ENCODE measurements at places on chromosomes 13 and 19. TPM values are rescaled to one million over a fixed set of nuclear protein-coding genes. Genes with fewer than 3 reads are reported as not detected.

ZNF571 gene
- 3.8 TPM for total RNA-seq

HSH2D gene
- total RNA-seq: 0.16 TPM

CCDC8 gene
- 30.8 TPM for total RNA-seq

WDR88 gene
- not detected for total RNA-seq

PLIN4 gene
- total RNA-seq: 162 TPM

OR1I1 gene
- total RNA-seq: not detected

RDH8 gene
- not detected for total RNA-seq

CPB2 gene
- not detected for total RNA-seq

- no peak for DNase-seq
Observed at GRCh38 chr13:43269037-43269481, 245.7 kb downstream of the DNAJC15 start.

GRCh38 chr19:4376991-4377781 lies 23.2 kb downstream of the SH3GL1 start:
- no peak for DNase-seq

DNA sequence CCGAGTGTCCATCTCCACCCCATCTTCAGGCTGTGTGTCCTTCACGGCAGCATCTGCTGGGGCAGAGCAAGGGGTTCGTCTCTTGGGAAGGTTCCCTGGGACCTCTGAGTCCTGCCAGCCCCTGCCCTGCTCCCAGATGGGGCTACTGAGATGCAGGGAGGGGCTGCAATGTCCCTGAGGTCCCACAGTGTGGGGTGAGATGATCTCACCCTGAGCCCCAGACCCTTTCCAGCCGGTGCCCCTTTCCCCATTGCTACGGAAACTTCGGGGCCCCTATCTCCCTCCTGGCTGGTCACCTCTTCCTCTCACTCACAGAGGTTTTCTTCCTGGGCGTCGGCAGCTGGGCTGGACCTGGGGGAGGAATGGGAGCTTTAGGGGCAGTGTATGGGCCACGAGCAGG lies 5.0 kb downstream of the LILRB2 start:
- DNase-seq: no peak

- DNase-seq: peak; percentile 35
Observed at GRCh38 chr13:46668302-46668720, 115.3 kb downstream of the LRCH1 start.

GRCh38 chr19:32870981-32871451 lies 1.4 kb upstream of the SLC7A9 start:
- DNase-seq: no peak

GRCh38 chr13:94542917-94543316 lies 53.0 kb downstream of the TGDS start:
- no peak for DNase-seq

- DNase-seq: no peak
Observed at GRCh38 chr13:22828081-22828480, 352.7 kb upstream of the SGCG start.

DNA sequence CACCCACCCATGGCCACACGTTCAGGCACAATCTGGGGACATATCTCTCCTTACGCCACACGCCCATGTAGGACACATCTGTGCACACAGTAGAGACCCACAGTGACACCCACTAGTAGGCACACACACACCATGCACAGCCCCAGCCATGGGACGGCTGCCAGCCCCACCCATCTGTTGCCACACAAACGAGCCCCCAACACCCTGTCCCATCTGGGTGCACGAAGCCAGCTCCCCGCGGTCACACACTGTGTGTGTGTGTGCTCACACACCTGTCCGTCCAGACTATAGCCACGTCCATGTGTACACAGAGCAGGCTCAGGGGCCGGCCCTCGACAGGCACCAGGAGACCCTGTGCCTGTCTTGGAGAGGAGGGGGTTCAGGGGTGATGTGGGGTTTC lies 10.6 kb downstream of the ERFL start:
- DNase-seq: no peak

GRCh38 chr19:55178781-55179599 lies 1.1 kb downstream of the SYT5 start:
- peak; percentile 46 for DNase-seq

DNA sequence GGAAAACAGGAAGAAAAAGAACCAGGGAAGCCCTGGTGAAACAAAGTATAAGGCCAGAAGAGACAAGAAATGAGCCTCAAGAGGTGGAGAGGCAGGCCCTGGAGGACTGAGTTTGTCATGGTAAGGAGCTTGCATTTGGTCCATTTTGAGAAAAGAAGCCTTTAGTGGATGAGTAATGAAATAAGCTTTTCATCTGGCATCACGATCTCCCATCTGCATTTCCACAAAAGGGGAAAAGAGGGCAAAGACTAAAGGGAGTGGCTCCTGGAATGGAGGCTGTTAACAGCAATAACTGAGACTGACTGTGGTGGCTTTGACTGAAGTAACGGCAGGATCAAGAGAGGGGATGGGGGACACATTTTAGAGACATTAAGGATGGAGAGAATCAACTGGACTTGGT lies 148.8 kb upstream of the NBEA start:
- no peak for DNase-seq

GRCh38 chr19:8259922-8260247 lies 48.3 kb downstream of the CD320 start:
- no peak for DNase-seq

DNA sequence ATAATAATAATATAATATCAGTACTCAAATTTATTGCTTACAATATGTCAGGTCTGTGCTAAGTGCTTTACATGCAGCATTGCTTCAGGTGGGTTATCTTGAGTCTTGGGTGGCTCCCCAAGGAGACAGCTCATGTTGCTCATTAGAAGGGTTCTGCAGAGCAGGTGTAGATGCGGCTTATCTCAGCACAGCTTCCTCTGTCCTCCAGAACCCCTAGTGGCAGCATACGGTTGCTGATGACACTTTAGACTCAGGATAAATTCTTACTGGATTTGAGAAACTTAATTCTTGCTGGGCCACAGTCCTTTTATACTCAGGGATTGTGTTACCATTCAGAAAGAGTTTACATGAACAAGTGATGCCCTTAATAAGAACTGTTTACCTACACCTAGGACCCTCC lies 8.9 kb downstream of the COG3 start:
- DNase-seq: no peak

GRCh38 chr13:97114651-97115050 lies 107.5 kb upstream of the MBNL2 start:
- DNase-seq: no peak

DNA sequence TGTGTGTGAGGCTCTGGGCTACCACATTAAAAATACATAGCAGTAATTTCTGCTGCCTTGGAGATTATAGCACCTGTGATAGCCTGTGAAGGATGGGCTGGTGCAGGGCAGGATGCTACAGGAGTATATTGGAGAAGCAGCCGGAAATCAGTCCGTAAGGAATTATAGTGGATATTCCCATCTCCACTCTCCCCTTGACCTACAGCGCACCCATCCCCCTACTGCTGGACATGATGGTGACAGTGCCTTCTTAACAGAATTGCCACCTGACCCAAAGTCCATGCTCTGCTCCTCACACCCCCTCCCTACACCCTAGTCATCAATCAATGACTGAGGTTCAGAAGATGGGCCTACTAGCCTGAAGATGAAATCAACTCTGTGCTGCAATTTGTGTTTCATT lies 376.0 kb downstream of the GPC5 start:
- no peak for DNase-seq

GRCh38 chr13:26340807-26341206 lies 86.9 kb downstream of the CDK8 start:
- DNase-seq: no peak

GRCh38 chr13:44575741-44576350 lies at the start of gene TSC22D1:
Gene TSC22D1 (minus strand): TSS chr13:44576330. CDS start chr13:44576074, 256 bp downstream.
- peak; percentile 42 for DNase-seq
